Stimulated activated CD4-positive, alpha-beta T cell treated with anti-CD3 and anti-CD28 coated beads, Interleukin-4, amount 100 ng/mL, for 4 hours (primary cell): ENCODE measurements at places on chromosomes 11 and 22.

GRCh38 chr11:58926251-58926650 lies 13.0 kb upstream of the GLYATL1 start:
- no peak for DNase-seq

DNA sequence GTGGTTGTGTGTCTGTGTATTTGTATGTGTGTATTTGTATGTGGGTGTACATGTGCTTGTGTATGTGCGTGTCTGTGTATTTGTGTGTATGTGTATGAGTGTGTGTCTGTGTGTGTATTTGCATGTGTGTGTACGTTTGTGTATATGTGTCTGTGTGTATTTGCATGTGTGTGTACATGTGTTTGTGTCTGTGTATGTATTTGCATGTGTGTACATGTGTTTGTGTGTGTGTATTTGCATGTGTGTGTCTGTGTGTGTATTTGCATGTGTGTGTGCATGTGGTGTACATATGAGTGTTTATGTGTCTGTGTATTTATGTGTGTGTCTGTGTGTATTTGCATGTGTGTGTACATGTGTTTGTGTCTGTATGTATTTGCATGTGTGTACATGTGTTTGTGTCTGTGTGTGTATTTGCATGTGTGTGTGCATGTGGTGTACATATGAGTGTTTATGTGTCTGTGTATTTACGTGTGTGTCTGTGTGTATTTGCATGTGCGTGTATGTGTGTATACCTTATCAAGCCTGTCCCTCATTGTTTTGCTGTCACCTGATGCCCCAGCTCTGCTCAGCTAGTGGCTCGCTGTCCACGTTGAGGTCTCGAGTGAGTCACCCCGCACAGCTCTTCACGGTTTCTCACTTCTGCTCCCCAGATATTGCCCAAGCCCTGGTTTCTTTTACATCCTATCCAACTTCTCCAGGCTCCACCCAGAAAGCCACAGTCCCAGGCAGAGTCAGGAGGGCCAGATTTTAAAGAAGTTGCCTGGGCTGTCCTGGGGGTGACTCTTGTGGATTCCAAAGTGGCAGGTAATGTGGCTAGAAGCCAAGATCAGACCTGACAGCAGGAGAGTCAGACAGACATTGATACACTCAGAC lies 15.2 kb downstream of the MB start:
- DNase-seq: no peak

- no peak for DNase-seq
Measured at GRCh38 chr11:77204754-77205466, 76.9 kb downstream of the MYO7A start.

GRCh38 chr11:17898782-17899181 lies 114.1 kb downstream of the SERGEF start:
- DNase-seq: no peak

GRCh38 chr11:73242251-73243092 lies 24.4 kb downstream of the P2RY2 start:
- DNase-seq: peak; percentile 70

- DNase-seq: no peak
Measured at GRCh38 chr11:46099963-46100316, 21.3 kb downstream of the PHF21A start.

GRCh38 chr22:50569041-50569459 lies 6.3 kb upstream of the SYCE3 start:
- no peak for DNase-seq

DNA sequence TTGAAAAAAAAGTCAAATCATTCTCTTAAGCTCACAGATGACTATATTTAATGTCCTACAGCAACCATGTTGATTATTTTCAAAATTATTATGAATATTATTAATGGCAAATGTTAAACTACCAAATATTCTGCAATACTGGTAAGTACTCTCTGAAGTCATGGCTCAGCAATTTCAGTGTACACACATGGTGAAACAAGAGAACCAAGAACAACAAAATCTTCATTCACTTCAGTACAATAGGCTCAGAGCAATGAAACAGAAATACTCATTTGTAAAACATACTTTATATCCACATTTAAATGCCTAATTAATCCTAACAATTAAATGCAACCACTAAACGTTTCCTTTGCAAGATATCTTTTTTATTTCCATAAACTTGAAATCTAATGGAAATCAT lies 347.2 kb downstream of the TTC28 start:
- DNase-seq: no peak

DNA sequence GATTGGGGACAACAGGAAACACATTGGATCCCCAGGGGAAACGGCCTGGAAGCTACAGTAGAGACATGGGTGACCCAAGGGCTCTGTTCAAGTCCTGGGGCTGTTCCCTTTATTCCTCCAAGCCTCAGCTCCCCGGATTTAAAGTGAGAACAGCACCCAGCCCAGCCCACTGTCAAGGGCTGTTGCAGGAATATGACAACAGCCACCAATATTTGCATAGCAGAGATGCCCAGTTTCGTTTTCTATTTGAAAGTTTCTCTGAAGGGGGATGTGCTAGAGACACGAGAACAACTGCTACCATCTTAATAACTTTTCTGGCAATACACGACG lies 81.1 kb upstream of the WNT7B start:
- peak; percentile 27 for DNase-seq

- no peak for DNase-seq
Measured at GRCh38 chr11:18368221-18368620, 26.1 kb upstream of the LDHA start.

DNA sequence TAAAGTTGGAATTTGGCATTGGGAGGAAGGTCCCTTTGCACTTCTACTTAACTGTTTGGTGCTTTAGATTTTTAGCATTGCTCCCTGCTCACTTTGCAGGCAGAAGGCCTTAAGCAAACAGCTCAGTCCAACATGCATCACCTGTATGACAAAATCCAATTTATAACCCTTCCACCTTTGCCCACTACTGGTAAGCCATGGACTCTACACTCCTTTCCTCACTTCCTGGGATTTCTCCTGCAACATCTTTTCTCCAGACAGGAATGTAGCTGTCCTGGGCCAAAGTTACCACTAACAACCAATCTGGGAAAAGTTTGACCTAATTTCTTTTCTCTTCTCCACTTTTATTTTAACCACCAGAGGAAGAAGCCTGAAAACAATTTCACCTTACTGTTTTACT lies 1.8 kb upstream of the OR2D2 start:
- DNase-seq: no peak

DNA sequence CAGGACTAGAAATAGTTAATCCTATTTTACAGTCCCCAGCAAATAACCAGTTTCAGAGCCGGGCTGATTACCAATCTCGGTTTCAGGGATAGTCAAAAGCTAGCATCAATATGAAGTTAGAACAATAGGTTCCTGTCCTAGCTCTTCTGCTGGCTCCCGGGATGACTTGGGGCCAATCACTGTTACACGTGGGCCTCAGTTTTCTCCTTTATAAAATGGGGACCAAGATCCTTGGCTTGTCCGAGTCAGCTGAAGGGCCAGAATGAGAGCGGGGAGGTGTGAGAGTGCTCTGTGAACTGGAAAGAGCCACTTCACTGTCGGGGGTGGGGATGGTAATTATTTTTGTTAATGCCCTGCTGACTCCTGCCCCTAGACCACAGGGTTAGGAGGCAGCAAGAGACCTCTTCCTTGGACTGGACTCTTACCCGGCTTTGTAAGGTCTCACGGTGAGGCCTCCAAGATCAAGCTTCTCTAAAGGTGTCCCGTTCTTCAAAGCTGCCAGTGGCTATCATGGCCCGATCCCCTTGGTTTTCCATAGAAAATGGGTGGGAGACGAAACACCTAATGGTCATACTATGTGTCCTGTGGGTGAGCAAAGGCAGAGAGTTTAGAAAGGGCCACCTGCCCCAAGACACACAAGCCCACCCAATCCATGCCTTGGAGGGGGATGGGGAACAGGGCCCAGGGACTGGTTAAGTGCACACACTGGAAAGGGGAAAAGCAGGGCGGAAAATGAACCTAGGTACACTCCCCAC lies 1.4 kb downstream of the UCP2 start:
- no peak for DNase-seq

DNA sequence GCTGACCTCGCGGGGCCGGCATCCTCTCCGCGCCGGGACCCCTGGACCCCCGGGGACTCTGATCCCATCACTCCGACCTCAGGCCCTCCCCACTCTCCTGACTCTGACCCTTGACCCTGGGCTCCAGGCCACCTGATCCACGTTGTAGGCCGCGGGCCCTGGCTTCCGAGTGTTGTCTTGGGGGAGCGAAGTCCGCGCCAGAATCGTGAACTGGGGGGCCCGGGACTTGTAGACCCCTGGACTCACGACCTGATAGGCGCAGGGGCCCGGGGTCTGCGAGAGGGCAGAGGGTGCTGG lies 716 bp upstream of the TYMP start:
- DNase-seq: no peak

- peak; percentile 70 for DNase-seq
Measured at GRCh38 chr22:20205964-20206708, 55.3 kb upstream of the CCDC188 start.

- DNase-seq: no peak
Measured at GRCh38 chr22:49553518-49554295, 274.0 kb downstream of the BRD1 start.

DNA sequence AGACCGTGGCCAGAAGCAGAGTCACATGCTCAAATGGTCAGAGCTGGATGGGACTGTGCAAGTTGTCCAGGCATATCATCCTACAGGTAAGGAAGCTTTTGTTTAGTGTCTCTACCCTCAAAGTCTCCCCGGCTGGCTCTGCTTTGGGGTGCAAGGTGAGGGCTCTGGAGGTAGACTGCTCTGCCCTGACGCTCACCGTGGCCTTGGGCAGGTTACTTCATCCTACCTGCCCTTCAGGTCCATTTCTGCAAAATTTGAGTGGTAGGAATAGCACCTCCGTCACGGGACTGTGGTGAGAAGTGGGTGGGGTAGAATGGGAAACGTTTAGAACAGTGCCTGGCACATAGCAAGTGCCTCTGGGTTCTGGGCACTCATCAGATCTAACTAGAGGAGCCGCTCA lies 42.2 kb downstream of the NAT10 start:
- DNase-seq: no peak

GRCh38 chr22:47309476-47309875 lies 547.0 kb downstream of the TBC1D22A start:
- DNase-seq: no peak

DNA sequence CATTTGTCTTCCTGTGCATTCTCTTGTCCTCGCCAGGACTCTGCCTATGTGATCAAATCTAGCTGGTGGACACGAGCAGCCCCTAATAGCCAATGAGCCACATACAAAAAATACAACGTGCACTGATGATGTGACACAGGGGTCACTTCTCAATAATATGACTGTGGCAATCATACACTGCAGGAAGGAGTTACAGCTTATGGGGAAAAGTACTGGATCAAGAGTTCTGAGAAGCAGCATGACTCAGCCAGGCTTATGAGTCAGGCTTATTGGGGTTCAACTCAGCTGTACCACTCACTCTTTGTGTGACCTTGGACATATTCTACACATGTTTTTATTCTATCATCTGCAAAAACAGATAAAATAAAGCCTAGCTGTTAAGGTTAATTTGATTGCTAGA lies 889.4 kb upstream of the TENM4 start:
- no peak for DNase-seq

GRCh38 chr11:78334109-78334508 lies 83.5 kb downstream of the GAB2 start:
- no peak for DNase-seq

GRCh38 chr11:36273110-36273509 lies 16.1 kb downstream of the COMMD9 start:
- no peak for DNase-seq

DNA sequence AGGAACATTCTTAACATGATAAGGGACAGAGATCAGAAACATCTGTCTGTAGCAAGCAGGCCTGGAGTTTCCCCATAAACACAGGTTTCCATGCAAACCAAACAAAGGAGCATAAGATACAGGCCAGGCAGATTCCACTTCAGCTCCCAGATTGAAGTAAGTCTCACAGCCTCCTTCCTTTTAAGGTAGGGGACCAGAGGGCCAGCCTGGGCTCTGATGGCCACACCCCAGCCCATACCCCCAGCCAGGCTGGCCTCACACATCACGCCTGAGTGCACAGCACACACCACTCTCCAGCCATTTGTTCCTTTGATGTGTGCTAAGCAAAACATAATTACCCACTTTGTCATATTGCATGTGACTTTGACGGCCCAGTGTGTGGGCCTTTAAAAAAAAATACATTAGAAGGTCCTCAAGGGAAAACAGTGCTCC lies 518.7 kb downstream of the NTM start:
- DNase-seq: no peak

DNA sequence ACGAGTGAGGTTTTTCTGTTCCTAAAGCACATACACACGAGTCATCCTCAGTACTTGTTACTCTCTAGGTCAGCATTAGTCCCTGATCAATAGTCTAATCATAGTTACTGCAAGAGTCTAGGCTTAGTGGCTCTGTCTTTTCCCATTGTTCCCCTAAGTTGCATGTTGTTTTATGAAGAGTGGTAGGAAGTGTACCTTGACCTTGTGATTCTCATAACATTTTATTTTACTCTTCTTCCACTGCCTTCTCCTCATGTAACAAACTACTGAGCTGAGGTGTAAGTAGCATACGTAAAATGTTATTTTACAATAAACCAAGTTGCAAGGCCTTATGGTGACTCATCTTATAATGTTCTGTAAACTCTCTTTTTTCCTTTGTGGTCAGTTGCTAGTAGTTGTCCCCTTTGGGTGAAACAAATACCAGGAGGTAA lies 15.0 kb downstream of the METTL15 start:
- DNase-seq: no peak

GRCh38 chr11:71237853-71238252 lies 14.5 kb downstream of the SHANK2 start:
- no peak for DNase-seq

DNA sequence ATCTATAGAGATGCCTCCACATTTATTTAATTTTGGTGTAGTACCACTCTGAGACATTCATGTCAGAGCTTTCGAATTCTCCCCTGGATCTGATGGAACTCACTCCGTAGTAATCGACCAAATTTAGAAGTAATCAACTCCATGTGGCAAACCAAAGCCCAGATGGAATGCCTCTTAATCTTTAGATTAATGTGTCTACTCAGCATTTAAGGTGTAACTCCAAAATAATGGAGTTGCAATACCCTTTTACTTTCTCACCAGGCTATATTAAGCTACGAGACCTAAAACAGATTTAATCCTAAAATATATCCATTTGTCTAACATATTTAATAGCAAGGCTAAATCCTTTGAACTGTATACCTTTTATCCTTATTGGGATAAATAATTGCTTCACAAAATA lies 473.3 kb downstream of the CNTN5 start:
- DNase-seq: no peak
